Body of pancreas (tissue), 4 donors: ENCODE measurements at places on chromosomes 1 and 21. TPM values are rescaled to one million over a fixed set of nuclear protein-coding genes. Genes with fewer than 3 reads are reported as not detected.

The NHLH1 gene
- not detected for total RNA-seq

The KDM5B gene
- 36.8 TPM for total RNA-seq

GRCh38 chr1:175857756-175858155, 114.4 kb upstream of the TNR start:
- no peak for DNase-seq

DNA sequence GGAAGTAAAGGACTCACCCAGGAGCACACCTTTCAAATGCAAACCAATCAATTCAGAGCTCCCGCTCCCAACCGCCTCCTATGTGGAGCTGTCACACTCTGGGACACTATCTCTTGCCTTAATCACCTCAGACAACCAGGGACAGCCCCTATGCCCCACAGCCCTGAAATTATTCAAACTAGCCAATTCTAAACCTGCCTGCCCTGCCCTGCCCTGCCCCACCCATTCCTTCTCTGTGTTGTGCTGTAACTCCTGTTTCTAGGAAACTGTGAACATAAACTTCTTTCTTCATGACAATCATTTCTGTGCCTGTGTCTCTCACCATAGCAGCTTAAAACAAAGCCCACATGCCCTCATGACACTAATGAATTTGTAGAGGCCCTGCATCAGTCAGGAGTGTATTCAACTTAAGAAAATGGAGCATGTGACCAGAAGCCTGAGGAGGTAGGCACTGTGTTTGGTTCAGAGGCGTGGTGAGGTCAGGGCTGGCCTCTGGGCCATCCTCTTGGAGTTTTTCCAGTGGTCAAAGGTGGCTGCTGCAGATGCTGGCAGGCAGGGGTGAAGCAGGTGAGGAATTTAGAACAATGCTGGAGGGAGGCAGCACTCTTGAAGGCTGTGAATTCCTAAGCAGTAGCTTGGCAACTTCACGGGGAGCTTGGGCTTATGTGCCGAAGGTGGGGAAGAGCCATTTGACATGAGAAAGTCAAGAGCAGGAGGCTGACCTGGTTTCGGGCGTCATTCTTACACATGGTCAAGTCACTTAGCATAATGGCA, 74.5 kb downstream of the RHOU start:
- no peak for DNase-seq

DNA sequence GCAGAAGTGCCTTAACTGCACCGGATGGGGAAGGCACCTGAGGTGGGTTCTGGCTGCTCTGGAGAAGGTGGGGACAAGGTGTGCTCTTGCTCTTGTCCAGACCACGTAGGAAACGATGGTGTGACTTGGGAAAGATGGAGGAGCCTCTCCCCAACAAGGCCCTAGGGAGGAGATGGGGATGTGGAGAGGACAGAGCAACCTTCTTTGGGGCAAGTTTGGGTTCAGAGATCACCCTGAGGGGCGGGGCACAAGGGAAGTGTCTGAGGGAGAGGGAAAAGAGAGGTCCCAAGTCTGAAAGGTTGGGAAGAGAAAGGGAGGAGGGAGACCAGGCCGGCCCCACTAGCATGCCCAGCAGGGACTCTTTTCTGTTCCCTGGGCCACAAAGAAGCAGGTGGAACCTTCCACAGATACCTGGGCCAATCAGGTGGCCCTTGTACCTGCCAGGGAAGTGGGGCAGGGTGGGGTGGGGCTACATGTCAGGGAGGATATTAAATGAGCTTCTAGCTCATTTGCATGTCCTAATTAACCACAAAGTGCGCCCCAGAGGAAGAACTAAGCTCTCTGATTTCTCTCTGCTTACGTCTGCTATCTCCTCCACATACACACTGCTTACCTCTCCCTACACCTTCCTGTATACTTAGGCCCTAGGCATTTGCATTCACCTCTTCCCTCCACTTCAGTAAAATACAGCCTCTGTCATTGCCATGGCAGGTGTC, 15.9 kb downstream of the INKA2 start:
- DNase-seq = no peak

DNA sequence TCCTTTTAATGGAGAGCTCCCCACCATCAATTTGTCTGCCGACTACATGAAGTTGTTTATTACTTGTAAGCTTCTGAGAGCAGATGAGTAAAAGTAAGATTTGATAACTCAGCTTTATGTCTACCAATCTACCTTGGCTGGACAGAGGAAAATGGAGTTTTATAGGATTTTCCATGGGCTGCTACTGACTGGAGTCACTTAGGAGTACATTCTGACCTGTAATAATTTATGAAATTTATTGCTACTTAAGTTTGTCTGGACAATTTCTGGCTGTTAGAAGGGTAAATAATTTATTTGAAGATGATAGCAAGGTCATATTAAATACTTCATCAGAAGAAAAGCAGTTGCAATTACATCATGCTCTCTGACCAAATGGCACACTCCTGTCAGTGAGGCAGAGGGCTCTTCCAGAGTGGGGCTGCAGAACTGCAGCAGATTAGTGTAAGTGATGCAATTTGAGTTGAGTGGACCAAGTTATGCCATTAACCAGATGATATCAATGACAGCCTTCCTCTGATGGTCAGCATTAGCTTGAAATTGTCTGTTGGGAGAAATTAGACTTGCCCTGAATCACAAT, 736.7 kb upstream of the PTBP2 start:
- no peak for DNase-seq
